CD4-positive, alpha-beta T cell treated with Interleukin-6 for 4 hours (primary cell): ENCODE measurements at places on chromosomes 2 and 18.

DNA sequence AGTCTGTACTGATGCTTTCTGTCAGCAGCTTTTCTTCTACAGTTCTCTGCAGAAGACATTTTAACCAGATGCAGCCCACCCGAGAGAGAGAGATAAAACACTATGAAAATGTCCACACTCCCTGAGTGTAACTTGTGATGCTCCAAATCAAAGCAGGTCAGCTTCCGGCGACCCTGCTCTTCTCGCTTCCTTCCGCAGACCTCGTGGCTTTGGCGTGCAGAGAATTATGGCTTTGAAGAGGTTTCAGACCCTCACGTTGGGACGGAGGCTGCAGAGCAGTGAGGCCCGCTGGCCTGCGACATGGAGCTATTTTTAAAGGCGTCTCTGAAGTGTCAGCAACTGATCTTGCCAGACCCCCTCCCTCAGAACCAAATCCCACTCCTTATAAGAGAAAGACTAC, 41.8 kb downstream of the TMEM163 start:
- DNase-seq: peak; percentile 45

- no peak for DNase-seq
These were observed 252.8 kb downstream of the MREG start for GRCh38 chr2:215760557-215760956.

DNA sequence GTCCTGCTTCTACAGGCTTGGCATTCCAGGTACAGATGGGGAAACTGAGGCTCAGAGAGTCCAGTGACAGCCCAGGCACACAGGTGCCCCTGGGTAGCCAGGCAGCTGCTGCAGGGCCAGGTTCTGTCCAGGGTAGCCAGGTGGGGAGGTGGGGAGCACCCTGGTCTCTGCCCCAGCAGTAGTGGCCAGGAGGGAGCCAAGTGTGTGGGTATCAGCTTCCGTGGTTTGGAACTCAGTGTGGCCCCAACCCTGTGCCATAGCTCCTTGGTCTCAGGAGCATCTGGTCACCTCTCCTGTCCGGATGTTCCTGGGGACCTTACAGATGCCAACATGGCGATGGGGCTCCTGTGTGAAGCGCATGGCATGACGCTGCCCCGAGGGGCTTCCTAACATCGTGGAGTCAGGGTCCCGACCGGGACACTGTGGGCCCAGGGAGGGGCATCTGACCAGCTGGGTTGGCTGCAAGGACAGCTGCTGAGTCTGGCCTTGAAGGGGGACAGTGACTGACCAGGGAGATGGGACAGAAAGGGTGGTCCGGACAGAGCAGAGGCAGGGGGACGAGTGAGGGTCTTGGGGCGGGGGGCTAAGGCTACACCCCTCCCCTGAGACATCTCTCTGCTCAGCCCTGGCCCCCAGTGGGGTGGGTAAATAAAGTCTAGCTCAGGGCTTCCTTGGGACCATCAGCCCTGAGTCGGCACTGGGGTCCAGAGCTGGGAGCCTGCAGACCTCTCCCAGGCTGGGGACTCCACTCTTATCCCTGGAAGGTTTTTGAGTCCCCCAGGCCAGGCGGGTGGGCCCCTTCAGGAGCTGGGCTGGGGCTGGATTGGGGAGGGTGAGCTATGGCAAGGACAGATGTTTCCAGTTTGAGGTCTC, 76.0 kb upstream of the SMAD7 start:
- no peak for DNase-seq

DNA sequence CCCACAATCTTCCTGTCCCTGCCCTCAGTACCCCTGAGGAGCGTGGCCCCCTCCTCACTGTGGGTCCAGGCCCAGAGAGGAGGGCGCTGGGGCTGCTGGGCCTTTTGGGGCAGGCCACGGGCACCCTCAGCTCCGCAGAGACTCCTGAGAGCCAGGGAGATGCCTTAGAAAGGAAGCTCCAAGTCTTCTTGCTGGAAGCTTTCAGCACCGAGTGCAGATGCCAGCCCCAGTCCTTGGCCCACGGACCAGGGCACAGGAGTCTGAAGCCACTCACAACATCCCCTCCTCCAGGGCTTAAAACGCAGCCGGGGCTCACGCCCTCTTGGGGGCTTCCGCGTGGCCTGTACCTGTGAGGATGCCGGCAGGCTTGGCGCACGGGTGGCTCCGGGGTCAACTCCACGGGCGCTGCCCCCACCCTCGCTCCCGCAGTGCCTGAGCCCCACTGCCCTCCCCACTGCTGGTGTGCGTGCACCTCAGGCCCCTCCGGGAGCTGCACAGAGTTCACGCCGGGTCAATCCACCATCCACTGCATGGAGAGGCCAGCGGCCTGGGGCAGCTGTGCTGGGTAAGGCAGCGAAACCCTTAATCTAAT, 72.1 kb upstream of the CTDP1 start:
- no peak for DNase-seq

GRCh38 chr2:85011098-85011497, 40.1 kb downstream of the KCMF1 start:
- DNase-seq: no peak
